Esophagus mucosa (tissue), 1 donor: ENCODE measurements at places on chromosomes 6 and 20. TPM values are rescaled to one million over a fixed set of nuclear protein-coding genes. Genes with fewer than 3 reads are reported as not detected.

Gene MYLK4
- total RNA-seq, result 0.84 TPM

Gene PSMB9
- 11.7 TPM for total RNA-seq

Gene MRAP2
- total RNA-seq, result 1.0 TPM

Gene SLC22A16
- total RNA-seq, result not detected

Gene COL20A1
- total RNA-seq, result not detected

Gene HSF2
- total RNA-seq, result 4.7 TPM

Gene TNNC2
- not detected for total RNA-seq

Gene MACROD2
- 2.2 TPM for total RNA-seq
